Glutamatergic neuron (in vitro differentiated cells): ENCODE measurements at places on chromosomes 1 and 21.

GRCh38 chr1:22201023-22201422 is 58.1 kb upstream of the WNT4 start:
- no peak for DNase-seq

GRCh38 chr1:171738911-171739310 is 3.0 kb downstream of the VAMP4 start:
- DNase-seq: no peak

DNA sequence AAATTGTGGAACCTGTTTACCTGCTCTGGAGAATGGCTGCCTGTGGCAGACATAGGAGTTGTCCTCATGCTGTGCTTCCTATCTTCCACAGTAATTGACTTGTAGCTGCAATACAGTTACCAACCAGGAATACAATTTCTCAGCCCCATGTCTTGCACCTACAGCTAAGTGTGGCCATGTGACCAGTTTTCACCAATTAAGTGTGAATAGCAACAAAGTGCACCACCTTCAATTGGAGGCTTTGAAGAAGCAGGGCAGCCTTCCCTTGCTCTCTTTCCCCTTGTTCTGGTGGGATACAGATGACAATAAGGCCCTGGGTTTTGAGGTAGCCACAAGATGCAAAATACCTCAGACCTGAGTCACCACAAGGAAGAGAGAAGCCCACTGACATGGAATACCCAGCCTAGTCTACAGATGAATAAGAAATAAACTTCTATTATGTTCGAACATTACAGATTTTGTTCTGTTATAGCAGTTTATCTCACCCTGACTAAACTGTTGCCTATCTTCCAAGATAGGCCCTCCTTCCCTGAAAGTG is 70.2 kb upstream of the S1PR1 start:
- no peak for DNase-seq

GRCh38 chr1:84387480-84388163 is 10.7 kb upstream of the DNASE2B start:
- DNase-seq: no peak

GRCh38 chr1:182656842-182657397 is 27.5 kb downstream of the RGS8 start:
- DNase-seq: no peak

GRCh38 chr1:200174525-200175295 is 147.2 kb downstream of the NR5A2 start:
- no peak for DNase-seq

GRCh38 chr1:39016604-39017171 is 9.5 kb upstream of the NDUFS5 start:
- no peak for DNase-seq

GRCh38 chr1:219580009-219580676 is 32.8 kb downstream of the ZC3H11B start:
- DNase-seq: no peak

GRCh38 chr1:228037401-228038386 is 30.9 kb downstream of the WNT3A start:
- peak; percentile 24 for DNase-seq

DNA sequence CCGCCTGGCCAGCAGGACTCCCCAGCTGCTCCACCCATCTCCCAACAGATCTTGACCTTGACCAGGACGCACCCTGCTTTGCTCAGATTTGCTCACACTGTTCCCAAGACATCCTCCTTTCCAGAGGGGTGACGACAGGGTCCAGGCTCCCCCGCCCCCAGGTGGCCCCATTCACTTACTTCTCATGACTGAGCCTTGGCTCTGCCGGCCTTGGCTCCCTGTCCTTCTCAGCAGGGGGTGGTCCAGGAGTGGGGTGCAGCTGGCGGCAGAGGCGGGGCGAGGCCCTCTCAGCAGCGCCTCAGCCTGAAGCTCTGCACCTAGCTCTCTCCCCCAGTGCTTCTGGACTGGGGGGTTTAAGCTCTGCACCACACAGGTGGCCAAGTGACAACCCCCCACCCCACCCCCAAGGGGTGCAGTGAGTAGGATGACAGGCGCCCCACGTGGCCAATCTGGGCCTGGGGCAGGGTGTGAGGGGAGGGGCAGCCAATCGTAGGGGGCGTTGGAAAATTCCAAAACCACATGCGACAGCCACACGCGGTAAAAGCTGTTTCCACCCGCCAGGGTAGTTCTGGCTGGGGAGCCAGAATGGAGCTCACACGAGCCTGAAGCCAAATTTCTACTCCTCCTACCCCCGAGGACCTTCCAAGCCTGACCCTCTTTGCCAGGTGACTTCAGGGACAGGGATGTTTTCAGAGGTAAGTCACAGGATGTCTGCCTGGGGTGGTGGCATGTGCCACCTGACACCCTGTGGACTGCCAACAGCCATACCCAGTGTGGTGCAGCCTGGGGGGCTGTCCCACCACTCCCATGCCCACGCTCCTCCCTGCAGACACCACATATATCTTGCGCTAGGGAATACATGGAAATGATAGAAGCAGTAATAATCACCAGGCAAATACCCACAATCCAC is 5.6 kb downstream of the RORC start:
- DNase-seq: no peak

GRCh38 chr1:94582565-94582964 is 41.0 kb upstream of the F3 start:
- no peak for DNase-seq

DNA sequence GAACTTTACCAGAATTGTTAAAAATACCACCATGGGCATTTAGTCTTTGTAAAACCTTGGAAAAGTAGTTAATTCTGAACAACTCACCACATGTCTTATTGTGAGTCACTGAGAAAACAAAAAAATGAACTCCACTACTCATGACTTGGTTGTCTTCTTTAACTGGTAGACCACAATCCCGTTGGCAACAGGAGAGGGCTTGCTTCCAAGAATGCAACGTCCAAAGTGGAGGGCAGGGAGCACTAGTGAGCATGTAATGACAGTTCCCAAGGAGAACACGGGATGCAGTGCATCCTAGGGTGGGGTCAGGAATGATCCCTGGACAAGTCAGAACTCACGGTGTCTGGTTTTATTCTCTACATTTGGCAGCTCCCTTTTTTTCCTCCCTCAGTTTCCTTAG is 15.2 kb upstream of the HMCN1 start:
- DNase-seq: peak; percentile 22

DNA sequence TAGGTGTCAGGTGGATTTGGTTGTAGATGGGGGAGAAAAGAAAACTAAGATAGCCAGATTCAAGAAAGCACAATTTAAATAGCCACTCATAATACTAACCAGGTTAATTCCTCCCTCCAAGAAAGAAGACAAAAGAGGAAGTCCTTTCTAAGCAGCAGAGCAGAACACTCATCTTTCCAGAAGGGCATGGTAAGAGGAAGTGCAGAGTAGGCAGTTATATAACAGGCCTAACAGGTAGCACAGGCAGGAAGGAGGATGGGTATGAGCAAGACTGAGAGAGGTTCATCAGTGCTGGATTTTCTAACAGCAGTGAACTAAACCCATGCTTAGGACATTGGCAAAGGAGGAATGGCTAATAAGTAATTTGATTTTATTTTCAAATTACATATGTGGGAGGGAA is 517.5 kb downstream of the PLPP3 start:
- DNase-seq: no peak

DNA sequence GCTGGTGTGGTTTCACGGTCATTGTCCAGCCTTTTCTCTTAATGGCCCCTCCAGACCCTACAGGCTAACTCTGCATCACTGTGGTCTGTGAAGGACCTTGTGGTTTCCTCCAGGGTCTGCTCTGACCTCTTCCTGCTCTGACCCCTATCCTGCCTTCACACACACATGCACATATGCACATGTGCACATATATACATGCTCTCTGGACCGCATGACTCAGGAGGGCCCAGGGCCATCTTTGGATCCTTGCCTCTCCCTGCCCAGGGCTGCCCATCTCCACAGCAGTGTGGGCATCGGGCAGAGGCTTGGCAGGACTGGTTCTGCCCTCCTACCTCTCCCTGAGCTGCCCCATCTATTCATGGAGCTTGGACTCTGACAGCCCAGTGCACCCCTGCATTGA is 510.9 kb downstream of the PTPRU start:
- DNase-seq: no peak

DNA sequence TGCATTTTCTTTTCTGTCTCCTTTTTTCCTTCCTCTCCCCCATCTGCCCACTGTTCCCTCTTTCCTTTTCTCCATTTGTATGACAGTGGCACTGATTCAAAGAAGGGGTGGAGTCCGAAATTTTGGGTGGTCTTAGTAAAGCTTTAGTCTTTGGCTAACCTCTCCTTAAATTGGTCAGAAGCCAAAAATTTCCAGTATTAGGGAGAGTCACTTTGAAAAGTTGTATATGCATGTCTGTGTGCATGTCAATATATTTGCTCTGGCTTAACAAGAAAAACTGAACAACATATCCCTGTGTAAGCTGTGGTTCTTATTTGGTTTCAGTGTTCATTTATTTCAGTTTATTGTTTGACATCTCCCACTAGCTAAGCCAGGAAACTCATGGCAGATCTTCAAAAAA is 314.8 kb upstream of the CXADR start:
- DNase-seq: no peak

DNA sequence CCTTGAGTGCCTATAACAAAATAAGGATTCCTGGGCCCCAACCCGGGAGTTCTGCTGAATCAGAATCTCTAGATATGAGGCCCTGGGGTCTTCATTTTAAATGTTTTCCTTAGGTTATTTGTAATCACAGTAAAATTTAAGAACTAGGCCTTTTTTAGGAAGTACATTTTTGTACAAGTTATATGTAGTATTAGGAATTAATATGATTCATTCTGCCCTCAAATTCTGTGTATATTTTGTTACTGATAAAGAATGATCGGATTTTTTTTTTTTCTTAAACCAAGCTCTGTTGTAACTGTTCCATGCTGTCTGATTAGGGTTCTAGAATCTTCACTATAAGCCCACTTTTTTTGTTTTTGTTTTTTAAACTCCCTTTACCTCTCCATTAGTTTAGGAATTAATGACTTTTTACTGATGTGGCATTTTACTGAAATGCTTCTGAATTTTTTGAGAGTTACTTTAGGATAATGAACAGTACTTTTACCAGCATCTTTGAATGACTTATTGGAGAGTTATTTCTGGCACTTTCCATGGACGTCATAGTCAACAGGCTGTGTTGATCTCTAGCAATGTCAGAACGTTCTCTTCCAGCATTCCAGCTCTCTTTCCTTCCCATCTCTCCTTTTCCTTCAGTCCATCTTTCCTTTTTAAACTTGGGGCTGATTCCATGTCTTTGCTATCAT is 48.3 kb downstream of the CLIC4 start:
- DNase-seq: no peak

GRCh38 chr1:75870951-75871350 is 61.3 kb downstream of the ASB17 start:
- DNase-seq: no peak

- DNase-seq: peak; percentile 92
Measured at GRCh38 chr1:59296358-59297256, at the start of gene FGGY. Gene FGGY, plus strand, starts transcription at chr1:59297094. Its CDS starts 24,456 bp downstream, at chr1:59321550.
